Activated CD8-positive, alpha-beta T cell treated with anti-CD3 and anti-CD28 coated beads, Interleukin-2, amount 10 ng/mL, durations not matched to agents 7 days and 5 days (primary cell): ENCODE measurements at places on chromosomes 6 and 20.

DNA sequence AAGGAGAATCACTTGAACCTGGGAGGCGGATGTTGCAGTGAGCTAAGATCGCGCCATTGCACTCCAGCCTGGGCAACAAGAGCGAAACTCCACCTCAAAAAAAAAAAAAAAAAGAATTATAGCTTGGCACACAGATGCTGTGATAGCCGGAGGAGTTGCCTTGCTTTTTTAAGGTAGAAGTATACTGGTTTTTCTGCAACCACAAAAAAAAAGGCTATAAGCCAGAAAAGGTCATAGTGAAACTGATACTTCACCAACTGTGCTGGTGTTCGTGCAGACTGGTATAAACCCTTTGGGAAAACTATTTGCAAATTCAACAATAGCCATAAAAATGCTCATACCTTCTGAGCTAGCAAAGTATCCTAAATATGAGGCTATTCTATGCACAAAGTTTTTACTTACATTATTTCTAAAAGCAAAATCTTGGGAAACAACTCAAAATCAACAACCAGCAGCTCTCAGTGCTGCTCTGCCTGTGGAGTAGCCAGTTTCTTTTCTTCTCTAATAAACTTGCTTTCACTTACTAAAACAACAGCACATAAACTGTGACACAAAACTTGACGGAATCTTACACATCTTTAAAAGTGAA, 44.0 kb downstream of the B4GALT5 start:
- DNase-seq, result peak; percentile 46

DNA sequence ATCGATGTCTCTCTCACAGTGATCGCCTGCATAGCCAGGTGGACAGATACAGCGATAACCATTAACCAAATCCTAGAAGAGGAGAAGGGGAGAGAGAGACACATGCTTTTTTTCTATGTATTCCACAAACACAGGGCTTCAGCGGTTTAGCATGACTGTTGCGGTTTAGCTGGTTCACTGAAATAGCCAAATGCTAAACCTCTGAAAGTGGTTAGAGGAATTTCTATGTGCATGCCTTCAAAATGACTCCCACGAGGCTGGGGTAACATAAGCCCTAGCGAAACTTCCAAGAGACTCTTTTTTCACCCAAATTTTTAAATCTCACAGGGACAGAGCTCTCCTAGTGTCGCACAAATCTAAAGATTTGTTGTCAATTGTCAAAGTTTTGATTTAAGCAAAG, 25.1 kb downstream of the JAG1 start:
- no peak for DNase-seq

- no peak for DNase-seq
Observed at GRCh38 chr6:17867880-17868279, 119.6 kb downstream of the KIF13A start.

DNA sequence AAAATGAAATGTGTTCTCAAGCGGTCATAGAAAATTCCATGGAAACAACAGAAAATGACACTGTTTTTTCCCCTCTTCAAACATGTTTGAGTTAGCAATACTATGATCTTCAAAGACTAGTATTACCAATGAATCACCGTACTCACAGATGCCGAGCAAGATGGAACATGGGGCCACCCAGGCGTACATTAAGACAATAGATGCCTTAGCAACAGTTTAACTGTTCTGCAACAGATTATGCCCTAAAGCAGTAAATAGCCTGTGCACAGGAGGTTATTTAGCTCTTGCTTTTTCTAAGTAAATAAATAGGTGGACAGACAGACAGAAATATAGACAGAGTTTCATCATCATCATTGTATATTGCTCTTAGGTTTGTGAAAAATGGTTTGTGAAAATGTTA, 284.0 kb upstream of the DEFB112 start:
- DNase-seq, result no peak

GRCh38 chr20:56941101-56941686, 312.1 kb downstream of the TFAP2C start:
- DNase-seq, result no peak

- no peak for DNase-seq
Observed at GRCh38 chr6:113209315-113209714, 647.8 kb upstream of the MARCKS start.

DNA sequence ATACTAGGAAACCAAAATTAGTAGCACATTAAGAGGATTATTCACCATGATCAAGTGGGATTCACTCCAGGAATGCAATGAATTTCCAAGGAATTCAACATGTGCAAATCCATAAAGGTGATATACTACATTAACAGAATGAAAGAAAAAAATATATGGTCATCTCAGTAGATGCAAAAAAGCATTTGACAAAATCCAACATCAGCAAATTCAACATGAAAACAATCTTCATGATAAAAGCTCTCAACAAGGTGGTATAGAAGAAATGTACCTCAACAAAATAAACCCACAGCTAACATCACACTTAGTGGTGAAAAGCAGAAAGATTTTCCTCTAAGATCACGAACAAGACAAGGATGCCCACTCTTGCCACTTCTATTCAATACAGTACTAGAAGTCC, 74.4 kb upstream of the PDE10A start:
- no peak for DNase-seq

GRCh38 chr6:53643481-53643965, 22.0 kb downstream of the KLHL31 start:
- DNase-seq, result no peak

- DNase-seq, result no peak
Observed at GRCh38 chr6:25831532-25832306, at the start of gene SLC17A1. Gene SLC17A1, minus strand, starts transcription at chr6:25832052. Its CDS starts 1,495 bp downstream, at chr6:25830557.

- DNase-seq, result no peak
Observed at GRCh38 chr6:70590400-70590799, 23.7 kb downstream of the SDHAF4 start.

GRCh38 chr6:144264270-144265060, 20.7 kb upstream of the UTRN start:
- no peak for DNase-seq

GRCh38 chr6:16244869-16245451, 6.6 kb downstream of the GMPR start:
- no peak for DNase-seq

DNA sequence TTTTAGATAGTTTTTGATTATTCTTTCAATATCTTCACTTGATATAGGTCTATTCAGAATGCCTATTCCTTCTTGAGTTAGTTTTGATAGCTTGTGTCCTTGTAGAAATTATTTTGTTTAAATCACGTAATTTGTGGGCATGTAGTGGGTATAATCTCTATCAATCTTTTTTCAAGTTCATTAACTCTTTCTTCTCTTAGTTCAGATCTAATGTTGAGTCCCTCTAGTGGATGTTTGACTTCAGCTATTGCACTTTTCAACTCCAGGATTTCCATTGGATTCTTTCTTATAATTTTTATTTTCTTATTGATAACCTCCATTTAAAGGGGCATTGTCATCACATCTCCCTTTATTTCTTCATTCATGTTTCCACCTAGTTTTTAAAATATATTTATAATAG, 135.6 kb downstream of the COL12A1 start:
- no peak for DNase-seq

DNA sequence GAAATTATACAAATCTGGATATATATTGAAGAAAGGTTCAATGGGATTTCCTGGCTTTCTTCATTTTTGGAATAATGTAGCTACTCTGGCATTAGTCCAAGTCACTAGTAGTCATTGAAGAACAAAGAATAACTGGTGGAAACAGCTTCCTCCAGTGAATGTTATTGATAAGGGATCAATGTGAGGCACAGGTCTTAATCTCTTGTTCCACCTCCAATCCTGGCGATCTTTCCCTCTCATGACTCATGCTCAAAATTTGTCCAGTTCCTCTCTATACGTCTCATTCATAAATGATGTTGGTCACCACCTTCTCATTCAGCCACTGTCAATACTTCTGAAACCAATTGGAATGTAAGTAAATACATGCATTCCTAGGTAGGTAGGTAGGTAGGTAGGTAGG, 185.0 kb upstream of the BMP2 start:
- DNase-seq, result no peak

DNA sequence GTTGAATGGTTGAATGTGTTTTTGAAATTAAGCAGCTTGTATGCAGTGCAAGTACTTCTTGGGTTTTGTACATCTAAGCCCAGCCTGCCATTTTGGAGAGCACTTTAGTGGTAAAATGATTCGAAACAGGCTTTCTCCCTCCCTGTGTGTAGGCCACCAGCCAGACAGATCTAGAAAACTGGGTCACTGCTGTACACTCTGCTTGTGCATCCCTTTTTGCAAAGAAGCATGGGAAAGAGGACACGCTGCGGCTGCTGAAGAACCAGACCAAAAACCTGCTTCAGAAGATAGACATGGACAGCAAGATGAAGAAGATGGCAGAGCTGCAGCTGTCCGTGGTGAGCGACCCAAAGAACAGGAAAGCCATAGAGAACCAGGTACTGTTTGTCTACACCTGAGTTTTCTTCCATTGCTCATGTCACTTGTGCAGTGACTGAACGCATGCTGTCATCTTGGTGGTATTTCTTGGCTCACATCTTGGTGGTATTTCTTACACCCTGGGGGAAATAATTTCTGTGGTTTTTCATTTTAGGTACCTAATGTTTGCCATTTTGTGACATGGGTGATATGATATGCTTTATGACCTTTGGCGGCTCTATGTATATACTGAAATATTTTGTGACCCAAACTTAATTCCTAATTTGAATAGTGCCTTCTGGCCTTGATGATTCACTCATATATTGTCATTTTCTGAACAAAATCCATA, 115.7 kb upstream of the CLDN20 start:
- DNase-seq, result no peak

GRCh38 chr6:40352006-40352405, 235.2 kb downstream of the LRFN2 start:
- no peak for DNase-seq

- DNase-seq, result no peak
Observed at GRCh38 chr6:167915139-167915538, 82.3 kb upstream of the KIF25 start.

- DNase-seq, result no peak
Observed at GRCh38 chr6:143961886-143962878, 45.9 kb downstream of the PLAGL1 start.

GRCh38 chr6:16773362-16773761, 12.1 kb upstream of the ATXN1 start:
- DNase-seq, result no peak

- no peak for DNase-seq
Observed at GRCh38 chr6:142879076-142879475, 65.9 kb downstream of the HIVEP2 start.

DNA sequence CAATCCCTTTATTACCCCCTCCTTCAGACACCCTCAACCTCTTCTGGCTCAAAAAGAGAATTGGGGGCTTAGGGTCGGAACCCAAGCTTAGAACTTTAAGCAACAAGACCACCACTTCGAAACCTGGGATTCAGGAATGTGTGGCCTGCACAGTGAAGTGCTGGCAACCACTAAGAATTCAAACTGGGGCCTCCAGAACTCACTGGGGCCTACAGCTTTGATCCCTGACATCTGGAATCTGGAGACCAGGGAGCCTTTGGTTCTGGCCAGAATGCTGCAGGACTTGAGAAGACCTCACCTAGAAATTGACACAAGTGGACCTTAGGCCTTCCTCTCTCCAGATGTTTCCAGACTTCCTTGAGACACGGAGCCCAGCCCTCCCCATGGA, 2.2 kb downstream of the TNF start:
- DNase-seq, result no peak

DNA sequence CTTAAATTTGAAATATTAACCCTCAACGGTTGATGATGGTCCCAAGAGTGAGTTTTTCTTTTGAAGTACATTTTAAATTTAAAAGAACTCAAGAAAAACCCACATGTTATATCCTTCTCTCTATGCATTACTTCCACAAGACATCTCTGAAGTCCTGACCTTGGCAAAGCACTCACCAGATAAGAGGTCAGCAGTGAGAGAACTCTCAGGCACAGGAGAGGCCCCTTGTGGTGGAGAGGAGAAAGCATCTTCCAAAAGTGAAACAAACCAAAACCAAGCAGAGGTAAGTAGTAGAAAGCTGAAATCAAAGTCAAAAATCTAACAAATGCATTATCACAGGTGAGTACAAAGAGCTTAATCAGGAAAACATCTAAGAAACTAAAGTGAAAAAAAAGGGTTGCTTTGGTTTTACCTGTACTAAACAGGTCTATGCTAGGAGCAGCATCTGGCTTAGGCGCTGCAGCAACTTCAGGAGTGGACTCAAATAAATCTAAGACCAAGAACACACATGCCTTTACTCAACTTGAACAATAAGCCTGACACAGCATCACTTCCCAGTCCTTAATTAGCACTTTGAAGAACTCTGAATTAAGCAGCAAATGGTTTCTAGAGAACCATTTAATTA, 80.5 kb downstream of the PRSS35 start:
- DNase-seq, result no peak

DNA sequence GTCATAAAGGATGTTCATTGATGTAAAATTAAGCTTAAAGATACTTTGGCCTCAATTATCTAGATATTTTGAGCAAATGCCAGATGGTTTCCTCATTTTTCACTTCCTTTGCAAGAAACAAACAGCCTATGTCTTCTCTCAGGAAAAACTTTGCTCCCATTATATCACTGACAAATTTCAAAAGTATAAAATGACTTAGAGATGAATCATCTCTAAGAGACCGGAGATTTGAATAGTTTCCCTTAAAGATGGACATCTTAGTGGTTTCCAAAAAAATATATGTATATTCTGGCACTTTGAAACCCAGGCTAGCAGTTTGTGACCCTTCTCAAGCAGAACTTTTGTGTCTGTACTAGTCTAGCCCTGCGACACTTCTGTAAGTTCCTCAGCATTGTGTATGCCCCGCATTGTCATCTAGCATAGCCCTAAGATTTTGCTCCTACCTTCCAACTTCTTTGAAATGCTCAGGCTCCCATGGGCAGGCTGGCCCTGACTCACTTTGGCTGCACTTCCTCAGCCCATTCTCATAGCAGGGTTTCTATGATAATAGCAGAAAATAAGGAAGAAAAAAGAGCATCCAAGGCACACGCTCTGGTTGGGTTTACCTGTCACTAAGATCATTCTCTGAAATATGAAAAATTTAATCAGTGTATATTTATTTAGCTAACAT, 25.7 kb upstream of the POU3F2 start:
- no peak for DNase-seq

GRCh38 chr6:90286884-90287488, 9.7 kb downstream of the BACH2 start:
- peak; percentile 81 for DNase-seq

- DNase-seq, result no peak
Observed at GRCh38 chr6:9593554-9593953, 821.3 kb downstream of the TFAP2A start.

DNA sequence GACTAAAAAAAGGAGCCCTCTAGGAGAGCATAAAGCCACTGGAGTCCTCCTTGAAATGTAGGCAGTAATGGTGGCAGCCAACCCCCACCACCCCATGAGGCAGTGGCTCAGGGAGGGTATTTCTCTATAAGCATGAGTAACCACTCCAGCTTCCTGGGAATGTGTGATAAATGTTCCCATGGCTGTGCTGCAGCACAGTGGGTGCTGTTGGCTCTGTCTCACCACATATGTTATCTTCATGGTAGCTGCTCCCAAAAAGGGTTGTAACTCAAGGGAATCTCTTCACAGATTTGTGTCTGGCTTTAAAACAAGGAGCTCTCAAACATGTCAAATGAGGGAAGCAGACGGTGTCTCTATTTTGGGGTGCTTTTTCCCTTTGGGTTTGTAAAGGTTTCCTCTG, 7.5 kb upstream of the PHACTR1 start:
- DNase-seq, result no peak
